ENCODE measurements at places on chromosomes 7 and 10.

DNA sequence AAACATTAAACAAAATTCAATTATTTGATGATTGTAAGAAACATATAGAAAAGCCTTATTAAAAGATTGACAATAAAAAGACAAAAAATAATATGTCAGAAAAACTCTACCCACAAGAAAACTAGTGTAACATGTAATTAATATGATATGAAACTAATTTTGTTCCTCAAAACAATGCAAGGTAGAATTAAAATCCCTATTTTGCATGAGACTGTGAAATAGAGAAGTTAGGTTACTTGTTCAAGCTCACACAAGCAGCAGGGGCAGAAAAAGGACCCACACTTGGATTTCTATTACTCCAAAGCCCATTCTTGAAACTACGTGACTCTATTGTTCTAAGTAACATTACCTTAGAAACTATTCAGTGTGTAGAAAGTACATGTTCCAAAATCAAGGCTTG, 96.4 kb downstream of the KCNMA1 start:
- no peak for DNase-seq

GRCh38 chr10:121578965-121579364, 19.3 kb downstream of the FGFR2 start:
- DNase-seq = no peak

DNA sequence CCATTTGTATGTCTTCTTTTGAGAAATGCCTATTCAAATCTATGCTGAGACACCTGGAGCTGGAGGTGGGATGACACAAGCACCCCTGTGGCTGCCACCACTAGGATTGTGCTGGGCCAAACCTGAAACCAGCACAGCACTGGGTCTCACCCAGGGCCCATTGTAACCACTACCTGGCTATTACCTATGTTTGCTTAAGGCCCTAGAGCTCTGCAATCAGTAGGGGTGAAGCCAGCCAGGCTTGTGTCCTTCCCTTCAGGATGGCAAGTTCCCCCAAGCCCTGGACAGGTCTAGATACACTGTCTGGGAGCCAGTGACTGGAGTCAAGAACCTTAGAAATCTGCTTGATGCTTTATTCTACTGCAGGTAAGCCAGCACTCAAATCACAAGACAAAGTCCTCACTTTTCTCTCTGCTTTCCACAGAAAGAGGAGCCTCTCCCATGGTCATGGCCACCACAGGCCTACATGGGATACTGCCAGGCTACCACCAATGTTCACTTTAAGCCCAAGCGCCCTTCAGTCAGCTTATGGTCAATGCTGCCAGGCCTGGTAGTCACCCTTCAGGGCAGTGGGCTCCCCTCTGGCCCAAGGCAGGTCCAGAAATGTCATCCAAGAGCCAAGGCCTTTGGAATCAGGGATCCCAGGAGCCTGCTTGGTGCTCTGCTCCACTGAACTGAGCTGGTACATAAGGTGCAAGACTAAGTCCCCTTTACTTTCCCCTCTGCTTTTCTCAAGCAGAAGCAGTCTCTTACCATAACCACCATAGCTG, 105.3 kb downstream of the BMS1 start:
- no peak for DNase-seq

DNA sequence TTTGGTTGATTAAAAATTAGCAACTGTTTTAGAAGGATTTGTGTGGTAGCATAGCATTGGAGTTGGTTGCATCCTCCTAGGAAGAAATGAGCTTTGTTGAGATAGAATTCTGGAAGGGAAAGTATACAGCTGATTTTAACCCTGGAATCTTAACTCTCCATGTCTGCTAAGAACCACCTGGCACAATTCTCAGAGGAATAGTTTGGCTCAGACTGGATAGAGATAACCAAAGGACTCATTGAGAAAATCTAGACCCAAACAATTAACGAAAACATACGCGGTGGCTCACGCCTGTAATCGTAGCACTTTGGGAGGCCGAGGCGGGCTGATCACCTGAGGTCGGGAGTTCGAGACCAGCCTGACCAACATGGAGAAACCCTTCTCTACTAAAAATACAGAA, 99.1 kb upstream of the AOAH start:
- peak; percentile 28 for DNase-seq

DNA sequence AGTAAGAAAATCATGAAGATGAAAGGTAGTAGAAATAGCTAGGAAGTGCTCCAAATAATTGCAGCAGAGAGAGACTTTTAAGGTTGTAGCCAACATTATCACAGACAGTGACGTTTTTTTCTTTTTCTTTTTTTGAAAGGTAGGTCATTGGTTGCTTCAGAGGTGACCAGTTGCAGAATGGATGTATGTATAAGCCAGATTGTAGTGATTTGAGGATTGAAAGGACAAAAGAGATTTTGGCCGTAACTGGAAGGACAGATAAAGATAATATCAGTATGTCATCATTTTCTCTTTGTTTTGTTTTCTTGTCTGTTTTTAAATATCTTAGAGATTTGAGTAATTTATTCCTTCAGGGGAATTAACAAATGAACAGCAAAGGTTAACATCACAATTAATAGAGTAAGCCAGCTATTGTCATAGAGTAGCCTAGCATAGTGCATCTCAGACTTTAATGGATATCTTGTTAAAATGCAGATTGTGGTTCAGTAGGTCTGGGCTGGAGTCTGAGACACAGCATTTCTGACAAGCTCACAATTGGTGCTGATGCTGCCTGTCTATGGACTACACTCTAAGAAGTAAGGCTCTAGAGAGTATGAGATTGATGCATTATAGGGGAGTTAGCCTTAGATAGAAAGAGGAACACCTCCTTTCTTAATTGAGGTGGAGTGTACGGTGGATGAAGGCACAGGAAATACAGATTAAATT, 28.3 kb downstream of the CDK13 start:
- DNase-seq = no peak

GRCh38 chr10:84938117-84938905, 609.9 kb downstream of the CCSER2 start:
- no peak for DNase-seq

DNA sequence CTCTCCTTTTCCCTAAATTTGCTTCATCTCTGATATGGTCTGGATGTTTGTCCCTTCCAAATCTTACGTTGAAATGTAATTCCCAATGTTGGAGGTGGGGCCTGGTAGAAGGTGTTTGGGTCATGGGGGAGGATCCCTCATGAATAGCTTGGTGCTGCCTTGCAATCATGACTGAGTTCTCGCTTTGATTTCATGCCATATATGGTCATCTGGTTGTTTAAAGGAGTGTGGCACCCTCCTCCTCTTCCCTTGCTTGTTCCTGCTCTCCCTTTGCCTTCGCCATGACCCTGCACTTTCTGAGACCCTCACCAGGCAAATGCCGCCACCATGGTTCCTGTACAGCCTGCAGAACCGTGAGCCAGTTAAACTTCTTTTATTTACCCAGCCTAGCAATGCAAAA, 14.5 kb downstream of the NOBOX start:
- no peak for DNase-seq

DNA sequence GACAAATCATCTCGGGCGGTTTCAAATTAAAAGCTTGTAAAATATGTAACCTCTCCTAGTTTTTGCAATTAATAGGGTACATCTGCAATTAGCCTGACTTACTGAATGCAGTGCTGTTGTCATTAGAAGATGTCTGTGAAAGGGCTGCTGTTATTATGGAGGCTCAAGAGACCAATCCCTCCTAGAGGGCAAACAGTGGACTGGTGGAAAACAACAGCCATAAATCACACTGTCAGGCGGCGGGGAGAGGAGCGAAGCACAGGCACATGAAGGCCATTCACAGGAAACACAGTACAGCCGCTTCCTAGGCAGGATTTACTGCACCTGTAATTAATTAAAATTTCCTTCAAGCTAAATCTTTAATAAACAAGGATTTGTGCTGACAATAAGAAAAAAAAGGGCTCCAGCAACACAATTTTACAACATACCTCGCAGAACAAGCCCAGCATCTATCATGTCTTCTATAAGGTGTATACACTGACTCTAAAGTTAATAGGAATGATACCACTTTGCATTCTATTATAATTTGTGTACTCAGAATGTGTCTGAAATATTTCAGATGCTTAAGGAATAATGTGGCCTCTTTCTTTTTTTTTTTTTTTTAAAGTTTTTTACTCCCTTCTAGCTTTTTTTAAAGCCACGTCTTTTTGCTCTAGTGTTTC, 50.7 kb downstream of the ERCC6 start:
- no peak for DNase-seq

DNA sequence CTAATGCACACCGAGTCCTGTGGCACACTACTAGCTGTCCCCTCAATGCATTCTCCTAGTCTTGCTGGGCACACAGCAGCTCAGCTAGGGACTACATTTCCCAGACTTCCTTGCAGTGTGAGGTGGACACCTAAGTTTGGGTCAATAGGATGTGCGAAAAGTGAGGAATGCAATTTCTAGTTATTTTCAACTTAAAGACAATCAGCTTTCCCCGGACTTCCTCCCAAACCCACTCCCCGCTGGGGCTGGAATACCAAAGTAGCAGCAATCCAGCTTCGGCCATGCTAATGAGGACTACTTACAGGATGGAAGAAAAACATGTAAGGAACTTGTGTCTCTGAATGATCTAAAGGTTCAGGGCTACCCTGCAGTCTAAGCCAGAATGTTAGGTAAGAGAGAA, 286.4 kb upstream of the LRRN3 start:
- DNase-seq = no peak

- DNase-seq = no peak
These were observed 30.9 kb downstream of the MRPS33 start for GRCh38 chr7:140983802-140984201.

DNA sequence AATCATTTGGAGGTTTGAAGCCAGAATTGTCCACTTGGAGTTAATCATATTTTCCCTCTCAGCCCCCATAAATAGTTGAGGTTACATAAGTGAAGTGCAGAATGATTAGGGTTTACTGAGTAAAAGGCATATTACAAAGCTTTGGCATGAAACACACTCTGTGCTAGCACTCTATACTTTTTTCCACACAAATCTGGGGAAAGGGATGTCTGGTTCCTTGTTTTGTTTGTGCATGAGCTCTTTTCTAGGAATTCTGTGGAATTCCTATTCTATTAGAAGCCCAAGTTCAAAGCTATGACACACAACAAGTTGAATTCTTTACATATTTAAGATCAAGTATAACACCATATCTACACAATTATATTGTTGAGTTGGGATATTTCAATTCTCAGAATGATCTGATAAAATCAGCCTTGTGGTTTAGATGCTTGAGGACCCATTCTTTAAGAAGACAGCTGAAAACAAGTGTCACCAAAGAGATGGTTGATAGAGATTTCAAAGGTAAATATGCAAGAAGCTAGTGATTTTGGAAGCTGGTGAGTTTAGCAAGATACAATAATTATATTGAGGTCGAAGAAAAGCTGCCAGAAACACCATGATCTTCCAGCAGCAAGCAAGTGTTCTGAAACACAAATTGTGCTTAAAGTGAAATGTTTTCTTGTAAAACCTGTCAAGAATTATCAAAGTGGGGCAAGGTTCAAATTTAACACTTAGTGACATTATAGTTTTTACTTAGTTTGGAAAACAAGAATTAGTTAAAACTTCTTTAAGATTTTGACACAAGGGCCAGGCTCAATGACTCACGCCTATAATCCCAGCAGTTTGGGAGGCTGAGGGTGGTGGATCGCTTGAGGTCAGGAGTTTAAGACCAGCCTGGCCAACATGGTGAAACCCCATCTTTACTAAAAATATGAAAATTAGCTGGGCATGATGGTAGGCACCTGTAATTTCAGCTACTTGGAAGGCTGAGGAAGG, 122.6 kb downstream of the INHBA start:
- no peak for DNase-seq

DNA sequence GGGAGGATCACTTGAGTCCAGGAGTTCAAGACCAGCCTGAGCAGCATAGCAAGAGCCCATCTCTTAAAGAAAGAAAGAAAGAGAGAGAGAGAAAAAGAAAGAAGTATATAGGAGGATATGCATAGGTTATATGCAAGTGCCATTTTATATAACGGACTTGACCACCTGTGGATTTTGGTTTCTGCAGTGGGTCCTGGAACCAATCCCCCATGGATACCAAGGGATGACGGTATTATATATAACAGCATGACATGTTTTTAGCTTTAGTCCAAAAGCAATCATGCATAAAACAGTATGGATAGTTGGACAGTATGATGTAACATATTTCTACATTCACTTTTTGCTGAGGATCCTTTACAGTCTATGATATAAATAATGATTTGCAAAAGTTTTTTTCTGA, 45.3 kb downstream of the DLD start:
- no peak for DNase-seq

DNA sequence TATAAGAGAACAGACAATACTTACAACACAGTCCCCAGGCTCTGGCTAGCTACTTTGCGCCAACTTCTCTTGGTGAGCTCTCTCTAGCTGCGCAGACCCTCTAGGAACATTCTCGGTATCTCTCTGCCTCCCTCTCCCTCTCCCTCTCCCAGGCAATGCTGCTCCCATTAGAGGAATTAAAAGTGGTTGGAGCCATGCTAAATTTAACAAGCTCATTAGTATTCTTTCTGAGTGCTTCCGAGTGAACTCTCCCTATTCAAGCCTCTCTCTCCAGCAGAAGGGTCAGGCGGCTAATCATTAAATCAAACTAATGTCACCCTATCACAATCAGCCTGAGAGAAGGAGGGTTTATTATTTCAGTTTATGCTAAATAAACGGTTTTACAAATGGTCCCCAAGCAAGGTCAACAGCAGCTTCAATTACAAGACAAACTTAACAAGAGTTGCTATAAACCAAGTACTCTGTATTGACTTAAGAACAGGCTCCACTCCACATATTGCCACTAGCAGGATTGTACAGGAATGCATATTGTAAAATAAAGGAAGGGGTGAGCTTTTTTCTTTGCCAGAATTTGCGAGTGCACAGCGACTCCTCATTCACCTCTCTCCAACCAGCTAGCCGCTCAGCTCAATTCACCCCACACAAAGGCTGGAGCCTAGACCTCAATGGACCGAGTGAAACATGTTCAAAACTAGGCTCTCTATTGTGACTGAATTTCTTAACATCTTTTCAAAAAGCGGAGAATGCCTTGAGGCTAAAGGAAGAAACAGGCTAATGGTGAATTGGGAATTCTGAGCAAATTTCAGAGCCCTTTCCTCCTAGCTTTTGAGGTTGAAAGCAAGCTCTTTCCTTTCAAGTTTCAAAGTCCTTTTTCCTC, 84.4 kb downstream of the GLI3 start:
- DNase-seq = peak; percentile 85

GRCh38 chr7:116173051-116174028, 37.0 kb upstream of the TES start:
- DNase-seq = peak; percentile 66

- DNase-seq = no peak
These were observed 117.8 kb downstream of the WDR37 start for GRCh38 chr10:1174022-1174421.

- DNase-seq = no peak
These were observed 9.5 kb downstream of the GLI3 start for GRCh38 chr7:42227541-42227935.

All from brain (organoid and tissue), 16 donors.